Esophagus muscularis mucosa (tissue), 4 donors: ENCODE measurements at places on chromosomes 6 and 20.

DNA sequence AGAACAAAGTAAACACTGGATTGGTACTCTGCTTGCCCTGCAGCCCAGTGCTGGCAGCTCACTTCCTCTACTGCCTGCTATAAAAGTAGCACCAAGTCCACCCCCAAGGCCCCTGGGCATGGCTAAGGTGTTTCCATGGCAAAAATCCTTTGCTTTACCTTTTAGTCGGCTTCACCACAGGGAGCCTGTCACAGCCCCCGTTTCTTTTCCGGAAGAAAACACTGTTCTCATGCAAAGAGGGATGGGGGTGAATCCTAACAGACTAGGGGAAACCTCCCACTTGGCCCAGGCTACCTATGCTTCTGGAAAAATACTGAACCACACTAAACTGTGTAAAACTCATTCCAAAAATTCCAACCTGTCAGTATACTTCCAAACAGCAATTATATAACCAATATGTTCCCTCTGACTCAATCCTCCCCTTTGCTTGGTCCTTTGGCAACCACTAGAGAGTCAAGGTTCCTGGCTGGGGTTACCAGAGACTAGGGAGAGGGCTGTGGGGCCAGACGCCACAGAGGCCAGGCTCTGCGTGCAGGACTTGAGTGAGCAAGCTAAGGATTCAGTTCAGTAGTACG is 16.1 kb downstream of the PPIL1 start:
- no peak for DNase-seq
- H3K4me3 ChIP-seq, result peak overlapping the region; percentile 37
- H3K36me3 ChIP-seq, result peaks cover 26% of the 10 kb centered on the region
- H3K4me1 ChIP-seq, result peaks cover 22% of the 10 kb centered on the region
- H3K27ac ChIP-seq, result peak overlapping the region; percentile 54

DNA sequence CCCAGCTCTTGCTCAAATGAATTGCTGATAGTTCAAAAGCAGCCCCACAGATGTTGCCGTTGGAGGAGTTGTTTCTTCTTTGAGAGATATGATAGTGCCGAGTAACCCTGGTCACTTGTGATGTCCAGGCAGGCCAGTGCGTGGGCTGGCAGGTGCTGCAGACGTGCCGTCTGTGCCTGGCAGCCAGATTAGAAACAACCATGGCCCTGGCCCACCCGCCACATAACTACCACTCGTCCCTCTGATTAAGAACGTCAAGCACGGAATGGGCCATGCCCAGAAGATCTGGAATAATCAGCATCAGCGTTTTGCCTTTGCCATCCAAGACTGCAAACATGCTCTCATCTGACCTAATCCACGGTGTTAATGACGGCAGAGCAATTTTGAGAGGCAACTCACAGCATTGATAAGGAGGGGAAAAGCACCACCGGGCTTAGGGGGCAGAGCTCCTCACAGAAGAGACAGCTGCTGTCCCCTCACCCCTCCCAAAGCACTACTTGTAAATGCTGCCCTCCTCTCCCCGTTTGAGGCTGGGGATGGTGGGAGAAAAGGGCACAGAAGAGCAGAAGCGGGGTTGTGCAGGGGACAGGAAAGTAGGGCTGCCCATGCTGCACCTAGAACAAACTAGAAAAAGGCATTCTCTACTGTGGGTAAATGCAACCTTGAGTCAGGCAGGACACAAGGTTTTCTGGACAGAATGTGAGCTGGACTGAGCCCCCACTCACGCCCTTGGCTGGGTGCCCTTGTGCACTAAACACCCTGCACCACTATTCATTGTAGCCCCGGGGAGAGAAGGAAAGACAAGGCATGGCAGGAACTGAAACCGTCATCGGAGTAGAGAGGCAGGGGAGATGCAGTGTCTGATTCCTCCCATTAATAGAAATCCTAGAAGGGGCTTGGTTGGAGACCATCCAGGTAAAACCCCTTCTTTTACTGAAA is 5.3 kb upstream of the CPNE5 start:
- DNase-seq, result no peak
- H3K27ac ChIP-seq, result no peak overlapping the region
- no peaks in the 10 kb centered on the region for H3K36me3 ChIP-seq
- no peaks in the 10 kb centered on the region for H3K27me3 ChIP-seq
- H3K4me1 ChIP-seq, result peaks cover 31% of the 10 kb centered on the region

- H3K4me3 ChIP-seq, result no peak overlapping the region
- H3K4me1 ChIP-seq, result no peaks in the 10 kb centered on the region
- DNase-seq, result no peak
- peaks cover 39% of the 10 kb centered on the region for H3K36me3 ChIP-seq
These were observed 14.8 kb downstream of the SLC17A5 start for GRCh38 chr6:73639040-73639439.

GRCh38 chr6:22956029-22956681 is 386.8 kb downstream of the HDGFL1 start:
- DNase-seq, result no peak
- peak overlapping the region; percentile 39 for H3K27ac ChIP-seq
- no peak overlapping the region for H3K4me3 ChIP-seq
- H3K27me3 ChIP-seq, result no peaks in the 10 kb centered on the region

- no peak overlapping the region for H3K27ac ChIP-seq
- H3K4me3 ChIP-seq, result no peak overlapping the region
- H3K36me3 ChIP-seq, result no peaks in the 10 kb centered on the region
- no peaks in the 10 kb centered on the region for H3K4me1 ChIP-seq
- no peaks in the 10 kb centered on the region for H3K27me3 ChIP-seq
These were observed 347.6 kb upstream of the SULF2 start for GRCh38 chr20:48132834-48133233.

DNA sequence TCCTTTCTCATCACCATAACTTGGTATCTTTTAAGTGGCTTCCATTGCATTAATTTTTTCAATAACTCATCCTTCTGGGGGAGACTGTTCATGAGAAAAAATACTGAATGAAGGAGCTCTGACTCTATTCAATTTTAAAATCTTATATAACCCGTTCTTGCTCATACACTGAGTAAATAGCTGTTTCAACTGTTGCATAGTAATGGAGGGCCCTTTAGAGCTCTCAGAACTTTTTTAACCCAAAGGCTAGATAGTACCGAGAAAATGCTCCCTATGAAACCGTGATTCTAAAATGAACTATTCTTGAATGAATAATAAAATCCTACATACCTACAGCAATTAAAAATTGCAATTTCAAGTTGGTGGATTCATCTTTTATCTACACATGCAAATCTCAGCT is 5.3 kb downstream of the SLC2A12 start:
- no peak overlapping the region for H3K27ac ChIP-seq
- H3K4me1 ChIP-seq, result peaks cover 56% of the 10 kb centered on the region

DNA sequence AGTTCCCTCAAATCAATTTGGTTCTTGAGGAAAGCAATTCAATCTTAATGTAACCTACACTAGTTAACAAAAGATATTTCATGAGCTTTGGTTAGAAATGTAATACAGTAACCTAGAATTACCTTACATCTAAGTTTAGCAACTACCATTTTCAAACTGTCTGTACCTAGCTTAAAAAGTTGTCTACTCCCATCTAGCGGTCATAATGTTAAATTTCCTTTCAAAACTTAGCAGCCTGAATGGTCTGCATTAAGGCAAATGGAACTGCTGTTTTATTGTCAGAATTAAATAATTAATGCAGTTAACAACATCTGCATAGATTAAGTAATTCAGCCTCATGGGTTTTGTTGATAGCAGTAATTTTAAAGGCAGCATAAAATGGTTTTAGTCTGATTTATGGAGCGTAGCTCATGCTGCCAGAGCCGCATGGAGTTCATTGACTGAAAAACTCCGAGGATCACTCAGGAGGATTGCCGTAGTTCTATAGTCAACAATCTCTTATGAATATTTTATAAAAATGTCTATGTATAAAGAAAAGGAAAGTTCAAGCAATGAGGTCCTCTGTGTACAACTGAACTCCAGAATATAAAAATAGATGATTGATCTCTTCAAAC is 485.4 kb upstream of the MANEA start:
- DNase-seq, result no peak
- H3K4me1 ChIP-seq, result no peaks in the 10 kb centered on the region
- no peak overlapping the region for H3K27ac ChIP-seq

DNA sequence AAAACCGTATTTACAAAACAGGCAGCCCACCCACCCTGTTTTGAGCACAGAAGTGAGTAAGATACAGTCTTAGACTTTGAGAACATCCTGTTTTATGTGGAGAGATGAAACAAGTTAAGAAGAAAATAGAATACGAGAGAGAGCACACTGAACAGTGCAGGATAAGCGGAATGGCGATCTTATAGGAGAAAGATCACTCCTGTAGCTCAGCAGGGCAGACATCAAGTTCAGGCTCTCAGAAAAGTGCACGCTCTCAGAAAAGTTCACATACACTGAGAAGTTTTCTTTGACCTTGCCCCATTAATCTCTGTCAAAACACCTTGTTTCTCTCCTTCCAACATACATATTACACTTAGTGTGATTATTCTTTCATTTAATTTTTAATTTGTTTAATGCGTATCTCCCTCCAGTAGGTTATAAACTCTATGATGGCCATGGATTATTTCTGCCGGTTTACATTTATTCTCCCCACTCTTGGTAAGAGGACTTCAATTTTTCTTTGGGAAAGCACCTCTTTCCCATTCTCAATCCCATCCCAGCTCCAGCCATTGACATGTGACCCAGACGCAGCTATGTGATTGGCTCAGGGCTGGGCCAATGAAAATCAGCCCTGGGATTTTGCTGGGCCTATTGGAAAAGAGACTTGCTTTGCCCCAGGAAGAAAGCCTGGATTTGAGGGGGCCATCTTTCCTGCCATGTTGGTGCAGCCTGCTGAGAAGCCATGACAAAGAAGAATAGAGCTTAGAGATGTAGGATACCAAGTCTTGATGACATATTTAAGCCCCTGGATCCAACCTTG is 16.2 kb downstream of the KCNB1 start:
- no peaks in the 10 kb centered on the region for H3K36me3 ChIP-seq
- H3K27ac ChIP-seq, result no peak overlapping the region
- no peak overlapping the region for H3K4me3 ChIP-seq

DNA sequence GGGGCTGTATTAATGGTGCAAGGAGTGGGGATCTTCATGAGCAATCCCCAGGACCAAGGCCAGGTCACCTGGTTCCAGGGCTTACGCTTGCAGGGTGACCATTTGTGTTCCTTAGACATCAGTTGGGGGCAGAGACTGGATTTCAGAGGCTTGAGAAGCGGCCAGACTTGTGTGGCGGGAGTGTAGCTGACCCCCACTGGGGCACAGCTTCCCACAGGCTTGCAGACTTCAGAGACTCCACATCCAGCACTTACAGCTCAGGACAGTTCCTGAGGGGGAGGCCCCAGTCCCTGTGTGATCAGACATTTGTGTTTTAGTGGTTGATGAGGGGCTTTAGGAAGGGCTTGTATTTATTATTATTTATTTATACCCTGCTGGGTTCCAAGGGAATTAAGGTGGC is 15.3 kb downstream of the TJAP1 start:
- no peak for DNase-seq
- H3K27ac ChIP-seq, result peak overlapping the region; percentile 69
- H3K36me3 ChIP-seq, result no peaks in the 10 kb centered on the region
- no peak overlapping the region for H3K4me3 ChIP-seq
- peaks cover 39% of the 10 kb centered on the region for H3K4me1 ChIP-seq

GRCh38 chr20:39911497-39911896 is 777.5 kb downstream of the MAFB start:
- H3K36me3 ChIP-seq, result no peaks in the 10 kb centered on the region
- no peaks in the 10 kb centered on the region for H3K4me1 ChIP-seq
- H3K4me3 ChIP-seq, result no peak overlapping the region
- H3K27ac ChIP-seq, result no peak overlapping the region
- no peak for DNase-seq

DNA sequence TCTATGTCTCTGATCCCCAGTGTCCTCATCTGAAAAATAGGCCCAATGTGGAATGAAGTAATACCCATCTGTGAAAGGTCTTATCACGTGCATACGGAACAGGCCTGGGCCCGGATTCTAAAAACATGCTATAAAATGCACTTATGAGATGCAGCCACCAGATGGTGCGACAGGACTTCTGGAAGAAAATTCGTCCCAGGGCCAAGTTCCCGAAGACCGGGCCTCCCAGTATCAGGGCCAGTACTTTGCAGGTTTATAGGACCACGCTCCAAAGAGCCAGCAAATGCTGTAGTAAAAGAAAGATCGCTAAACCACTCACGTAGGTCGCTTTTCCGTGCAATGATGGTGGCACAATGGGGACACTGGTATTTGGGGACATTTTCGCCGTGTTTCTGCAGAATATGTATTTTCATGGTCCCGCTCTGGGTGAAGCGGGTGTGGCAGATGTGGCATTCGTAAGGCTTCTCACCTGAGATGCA is 10.6 kb downstream of the CTCFL start:
- no peak overlapping the region for H3K27ac ChIP-seq
- H3K4me3 ChIP-seq, result no peak overlapping the region
- H3K4me1 ChIP-seq, result peaks cover 8% of the 10 kb centered on the region

- H3K27ac ChIP-seq, result no peak overlapping the region
- H3K36me3 ChIP-seq, result no peaks in the 10 kb centered on the region
- no peaks in the 10 kb centered on the region for H3K4me1 ChIP-seq
- DNase-seq, result peak; percentile 81
- peaks cover 26% of the 10 kb centered on the region for H3K27me3 ChIP-seq
These were observed 39.7 kb downstream of the SUN5 start for GRCh38 chr20:32964575-32964974.

GRCh38 chr20:1788044-1788443 is 107.2 kb upstream of the SIRPA start:
- H3K27me3 ChIP-seq, result no peaks in the 10 kb centered on the region
- H3K36me3 ChIP-seq, result no peaks in the 10 kb centered on the region

DNA sequence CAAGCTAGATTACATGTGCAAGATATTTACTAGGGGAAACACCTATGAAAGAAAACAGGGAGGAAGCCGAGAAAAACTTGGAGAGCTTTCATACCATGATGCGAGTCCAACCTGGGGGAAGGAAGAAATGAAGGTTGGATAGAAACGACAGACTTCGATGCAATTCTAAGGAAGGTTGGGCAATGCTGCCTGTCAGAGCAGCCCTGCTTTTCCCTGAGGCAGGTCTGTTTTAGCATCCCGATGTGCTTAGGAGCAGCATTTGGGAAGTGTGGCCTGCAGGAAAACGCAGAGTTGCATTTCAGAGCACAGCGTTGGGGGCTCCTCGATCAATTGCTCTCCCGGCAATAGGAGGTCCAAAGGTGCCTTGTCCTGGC is 91.9 kb upstream of the DTNBP1 start:
- H3K36me3 ChIP-seq, result no peaks in the 10 kb centered on the region
- no peaks in the 10 kb centered on the region for H3K27me3 ChIP-seq
- peak; percentile 66 for DNase-seq
- no peak overlapping the region for H3K4me3 ChIP-seq
- no peaks in the 10 kb centered on the region for H3K4me1 ChIP-seq
- H3K27ac ChIP-seq, result no peak overlapping the region

GRCh38 chr20:12327205-12327604 is 409.5 kb downstream of the BTBD3 start:
- H3K27me3 ChIP-seq, result no peaks in the 10 kb centered on the region
- DNase-seq, result no peak
- H3K27ac ChIP-seq, result no peak overlapping the region
- no peaks in the 10 kb centered on the region for H3K36me3 ChIP-seq
- H3K4me1 ChIP-seq, result no peaks in the 10 kb centered on the region
- H3K4me3 ChIP-seq, result no peak overlapping the region

GRCh38 chr20:11158146-11158545 is 484.3 kb upstream of the JAG1 start:
- no peak overlapping the region for H3K27ac ChIP-seq
- H3K4me1 ChIP-seq, result peaks cover 3% of the 10 kb centered on the region
- H3K27me3 ChIP-seq, result no peaks in the 10 kb centered on the region
